ENCODE measurements at places on chromosomes 6 and 20. TPM values are rescaled to one million over a fixed set of nuclear protein-coding genes. Genes with fewer than 3 reads are reported as not detected.

DNA sequence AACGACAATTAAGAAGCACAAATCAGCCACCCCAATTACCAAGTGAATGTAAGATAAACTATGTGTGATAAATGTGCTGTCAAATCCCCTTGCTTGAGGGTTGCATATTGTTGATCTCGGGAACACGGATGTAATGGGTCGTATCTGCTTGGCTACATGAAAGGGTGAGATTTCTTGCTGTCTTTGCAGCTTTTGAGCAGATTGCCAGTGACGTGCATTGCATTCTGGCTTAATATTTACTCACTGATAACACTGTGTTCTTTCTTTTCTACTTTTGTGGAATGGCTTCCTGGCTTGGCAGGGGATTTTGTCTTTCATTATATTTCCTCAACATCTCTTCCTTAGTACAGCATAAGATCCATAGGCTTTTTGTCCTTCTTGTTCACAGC, 10.5 kb upstream of the FAM210B start:
- no peak for DNase-seq

DNA sequence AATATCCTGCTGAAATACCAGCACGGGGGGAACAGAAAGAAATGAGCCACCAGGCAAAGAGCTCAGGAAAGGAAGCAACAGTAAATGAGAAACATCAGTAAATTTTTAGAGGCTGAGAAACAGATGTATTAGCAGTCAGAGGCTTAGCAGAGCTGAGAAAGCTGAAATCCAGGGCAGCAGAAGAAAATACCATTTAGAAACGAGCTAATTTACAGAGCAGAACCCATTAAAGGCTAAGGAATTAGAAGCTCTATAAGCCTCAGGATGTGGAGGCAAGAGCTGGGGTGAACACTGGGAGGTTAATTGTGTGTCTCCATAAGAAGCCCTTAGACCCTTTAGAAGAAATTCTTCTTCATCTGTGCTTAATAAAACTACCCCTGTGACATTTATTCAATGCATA, 178.6 kb upstream of the RGS17 start:
- DNase-seq, result no peak

- no peak for DNase-seq
These were observed 30.7 kb downstream of the SLC35D3 start for GRCh38 chr6:136952714-136953260.

- DNase-seq, result no peak
These were observed 473.5 kb downstream of the UTRN start for GRCh38 chr6:144758602-144759001.

GRCh38 chr6:71211799-71212198, 76.8 kb upstream of the OGFRL1 start:
- DNase-seq, result no peak

DNA sequence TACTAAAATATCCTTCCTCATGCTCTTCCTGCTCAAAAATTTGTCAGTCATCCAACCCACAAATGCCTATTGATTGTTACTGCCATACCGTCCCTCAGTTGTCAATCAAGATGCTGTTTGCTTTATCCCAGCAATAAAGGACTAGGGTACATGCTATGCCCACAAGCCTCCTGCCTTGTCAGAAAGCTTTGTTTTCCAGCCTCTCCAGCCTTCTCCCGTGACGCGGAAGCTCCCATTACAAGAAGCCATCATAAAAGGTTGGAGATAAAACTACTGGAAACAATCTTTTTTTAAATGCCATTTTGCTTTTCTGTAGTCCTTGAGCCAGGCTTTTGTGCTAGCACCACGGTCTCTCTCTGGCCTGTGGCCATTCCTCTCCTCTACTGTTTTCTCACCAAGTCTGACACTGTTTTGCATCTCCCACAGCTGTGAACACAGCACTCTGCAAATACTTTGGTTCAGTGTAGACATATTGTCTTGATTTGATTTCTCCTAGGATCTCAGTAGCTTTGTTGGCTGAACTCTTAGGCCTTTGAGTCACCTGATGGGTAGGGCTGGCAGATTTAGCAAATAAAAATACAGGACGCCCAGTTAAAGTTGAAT, 495.7 kb upstream of the JARID2 start:
- DNase-seq, result no peak

DNA sequence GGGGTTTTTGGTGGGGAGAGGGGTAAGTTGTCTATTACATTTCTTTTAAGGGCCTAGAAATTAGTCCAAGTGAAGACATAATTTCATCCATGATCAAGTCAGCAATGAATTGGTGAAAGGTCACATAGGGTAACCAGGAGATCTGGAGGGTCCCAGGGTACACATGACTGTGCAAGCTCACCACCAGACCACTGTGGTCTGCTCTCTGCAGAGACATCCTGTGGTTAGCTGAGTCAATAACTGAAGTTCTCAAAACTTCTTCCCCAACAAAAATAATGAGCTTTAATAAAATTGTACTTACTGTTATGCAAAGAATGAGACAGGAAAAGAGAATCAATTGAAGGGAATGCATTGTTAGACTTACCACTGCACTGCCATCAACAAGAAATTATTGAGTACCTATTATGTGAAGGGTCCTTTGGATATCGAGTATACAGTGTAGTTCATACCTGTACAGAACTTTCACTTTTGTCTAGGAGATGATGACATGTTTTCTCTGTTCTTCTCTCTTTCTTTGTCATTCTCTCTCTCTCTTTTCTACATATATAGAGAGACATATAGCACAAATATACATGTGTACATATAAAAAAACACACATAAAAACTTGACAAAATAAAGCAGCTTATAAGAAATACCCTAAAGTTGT, 209.8 kb downstream of the GJA1 start:
- DNase-seq, result peak; percentile 6

GRCh38 chr6:148968771-148969602, 222.2 kb downstream of the UST start:
- no peak for DNase-seq

DNA sequence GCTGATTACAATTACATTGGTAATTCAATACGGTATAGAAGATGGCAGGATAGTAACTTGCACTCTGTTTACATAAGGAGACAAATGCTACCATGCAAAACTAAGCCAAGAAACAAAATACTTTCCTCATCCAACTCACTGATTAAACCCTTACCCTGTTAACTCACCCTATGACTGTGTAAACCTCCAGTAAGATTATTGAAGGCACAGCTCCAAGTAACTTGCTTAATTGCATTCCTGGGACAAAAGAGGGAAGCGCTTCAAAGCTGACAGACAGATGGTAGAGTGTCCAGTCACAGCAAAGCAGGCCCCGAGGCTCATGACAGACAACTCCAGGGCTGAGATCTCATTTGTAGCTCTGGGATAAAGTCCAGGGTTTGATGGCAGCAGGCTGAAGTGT, 6.9 kb upstream of the KIF16B start:
- no peak for DNase-seq

DNA sequence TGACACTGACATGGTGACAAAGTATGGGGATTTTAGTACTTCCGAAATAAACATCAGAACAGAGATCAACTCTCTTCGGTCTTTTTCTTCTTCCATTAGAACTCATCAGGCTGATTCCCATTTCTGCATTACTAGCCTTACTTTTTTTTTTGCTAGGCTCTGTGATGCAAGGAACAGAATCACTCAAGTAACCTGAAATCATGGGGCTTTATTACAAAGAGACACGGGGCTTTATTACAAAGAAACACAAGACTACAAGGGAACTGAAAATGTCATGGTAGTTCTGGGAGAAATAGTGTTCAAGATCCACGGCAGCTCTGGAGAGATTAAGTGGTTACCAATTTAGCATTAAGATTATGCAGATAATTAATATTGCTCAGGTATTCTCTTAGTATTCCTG, 11.6 kb downstream of the SOX4 start:
- no peak for DNase-seq

GRCh38 chr20:37643400-37643799, 50.4 kb upstream of the CTNNBL1 start:
- DNase-seq, result no peak

DNA sequence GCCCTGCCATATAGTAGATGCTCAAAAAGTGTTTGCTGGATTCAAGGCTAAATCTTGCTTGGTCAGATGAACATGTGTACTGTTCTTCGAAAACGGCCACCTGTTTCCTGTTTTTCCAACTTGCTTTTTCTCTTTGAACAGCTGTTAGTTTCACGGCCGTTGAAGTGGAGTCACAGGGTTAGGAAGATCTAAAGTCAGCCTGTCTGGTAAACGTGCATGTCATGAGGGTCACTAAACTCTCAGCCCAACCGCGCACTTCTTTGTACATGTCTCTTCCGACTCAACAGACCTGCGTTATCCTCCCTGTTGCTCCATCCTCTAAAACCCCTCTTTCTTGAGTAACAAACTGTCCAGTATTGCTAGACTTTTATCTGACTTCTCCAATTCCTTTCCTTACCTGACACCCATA, 93.2 kb upstream of the MAN1A1 start:
- DNase-seq, result no peak

- no peak for DNase-seq
These were observed 520.8 kb downstream of the EPM2A start for GRCh38 chr6:145214570-145214969.

DNA sequence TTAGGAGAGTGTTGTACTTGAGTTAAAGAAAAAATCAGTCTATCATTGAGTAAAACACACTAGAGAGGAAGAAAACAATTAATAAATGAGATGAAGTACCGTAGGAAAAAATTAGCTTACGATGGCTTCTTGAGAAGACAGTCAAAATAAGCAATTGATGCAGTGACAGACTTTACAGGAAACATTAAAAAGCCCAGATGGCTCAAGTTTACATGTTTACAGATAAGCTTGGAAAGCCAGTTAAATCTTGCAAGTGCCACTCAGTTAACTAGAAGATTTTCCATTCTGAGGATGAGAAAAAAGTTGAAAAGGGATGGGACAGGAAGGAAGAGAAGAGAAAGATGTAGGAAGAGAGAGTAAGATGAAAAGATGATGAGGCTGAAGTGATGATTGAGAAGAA, 288.8 kb upstream of the FERMT1 start:
- DNase-seq, result no peak

GRCh38 chr6:39269961-39270360, 40.7 kb upstream of the KCNK5 start:
- no peak for DNase-seq

GRCh38 chr20:38109591-38110524, 55.2 kb downstream of the TGM2 start:
- DNase-seq, result no peak

DNA sequence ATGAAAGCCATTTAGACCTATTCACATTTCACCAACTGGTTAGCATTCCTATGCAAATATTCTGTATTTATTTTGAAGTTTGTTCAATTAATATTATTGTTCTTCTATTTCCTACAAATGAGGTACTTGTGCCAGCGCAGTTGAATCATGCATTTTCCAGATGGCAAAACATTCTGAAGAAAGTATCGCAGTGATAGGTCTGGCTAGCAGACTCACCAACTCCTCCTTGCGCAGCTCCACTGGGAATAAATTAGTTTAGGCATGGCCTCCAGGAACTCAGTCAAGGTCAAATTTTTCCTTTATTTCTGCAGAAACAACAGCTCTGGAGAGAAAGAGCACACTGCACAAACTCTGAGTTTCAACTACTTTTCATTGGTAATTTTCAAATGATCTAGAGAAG, 437.7 kb downstream of the COL12A1 start:
- no peak for DNase-seq

GRCh38 chr20:61861858-61862257, 203.8 kb downstream of the TAF4 start:
- no peak for DNase-seq

DNA sequence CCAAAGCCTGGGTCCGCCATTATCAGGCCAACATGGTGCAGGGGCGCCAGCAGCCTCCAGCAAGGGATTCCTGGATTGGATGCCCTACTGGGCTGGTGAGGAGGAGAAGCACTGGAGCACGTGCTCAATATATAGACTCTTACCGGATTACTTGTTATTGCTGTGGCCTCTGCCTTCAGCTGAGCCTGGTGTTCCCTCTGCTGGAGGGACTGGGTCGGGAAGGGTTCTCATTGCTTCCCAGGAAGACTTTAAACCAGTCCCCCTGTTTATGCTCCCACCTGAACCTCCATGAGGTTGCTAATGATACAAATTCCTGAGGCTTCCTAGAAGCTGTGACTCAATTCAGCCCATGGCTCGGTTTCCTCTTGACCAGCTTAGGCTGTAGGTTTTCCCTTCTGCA, 186.7 kb upstream of the ARID1B start:
- no peak for DNase-seq

- no peak for DNase-seq
These were observed 447.3 kb downstream of the HDGFL1 start for GRCh38 chr6:23016696-23017095.

DNA sequence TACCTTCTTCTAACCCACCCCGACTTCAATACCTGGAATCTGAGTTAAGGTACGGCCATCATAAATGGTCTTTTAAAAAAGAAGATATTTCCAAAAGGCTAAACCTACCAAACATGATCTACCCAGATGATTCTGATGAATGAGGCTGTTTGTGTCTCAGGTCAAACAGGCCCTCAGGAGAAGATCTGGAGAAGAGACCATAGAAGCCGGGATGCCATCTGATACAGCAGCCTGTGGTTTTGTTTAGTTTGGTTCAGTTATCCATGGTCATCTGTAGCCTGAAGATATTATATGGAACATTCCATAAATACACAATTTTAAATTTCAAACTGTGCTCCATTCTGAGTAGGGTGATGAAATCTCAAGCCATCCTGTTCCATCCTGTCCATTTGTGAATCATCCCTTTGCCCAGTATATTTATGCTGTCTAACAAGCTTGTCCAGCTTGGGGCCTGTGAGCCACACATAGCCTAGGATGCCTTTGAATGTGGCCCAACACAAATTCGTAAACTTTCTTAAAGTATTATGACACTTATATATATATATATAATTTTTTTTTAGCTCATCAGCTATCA, 4.0 kb upstream of the CAP2 start:
- no peak for DNase-seq

- DNase-seq, result no peak
These were observed 703.6 kb upstream of the SLC35B3 start for GRCh38 chr6:9138936-9139335.

LRRN4 gene
- total RNA-seq, result not detected

CHMP4B gene
- total RNA-seq, result 69.7 TPM

SYNDIG1 gene
- not detected for total RNA-seq

PRPH2 gene
- total RNA-seq, result not detected

Data from activated naive CD4-positive, alpha-beta T cell treated with anti-CD3 and anti-CD28 coated beads for 36 hours (primary cell).